ENCODE measurements at places on chromosomes 3 and 15.

GRCh38 chr3:45225465-45226205, 452 bp downstream of the TMEM158 start:
- no peak for DNase-seq

DNA sequence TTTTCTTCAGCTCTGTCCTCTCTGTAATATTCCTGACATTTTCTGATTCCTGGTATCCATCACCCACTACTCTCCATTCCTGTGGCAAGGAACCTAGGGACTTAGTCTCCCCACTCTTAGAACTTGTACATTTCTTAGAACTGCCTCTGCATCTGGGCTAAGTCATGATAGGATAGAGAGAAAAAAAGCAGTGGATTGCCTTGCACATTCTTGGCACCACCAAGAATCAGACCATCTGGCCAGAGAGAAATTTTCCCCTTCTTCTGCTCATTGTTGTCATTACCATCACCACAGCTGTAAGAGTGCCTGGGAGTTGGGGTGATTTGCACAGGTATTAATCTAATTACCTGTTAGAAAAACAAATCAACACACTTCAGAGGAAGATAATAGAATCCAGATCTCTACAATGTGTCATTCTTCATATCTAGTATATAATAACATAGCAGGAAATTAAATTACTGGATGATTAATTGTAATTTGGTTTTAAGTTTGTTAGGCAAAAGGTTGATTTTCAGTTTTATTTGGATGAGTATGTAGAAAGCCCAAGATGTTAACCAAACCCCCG, 264.8 kb upstream of the ZPLD1 start:
- no peak for DNase-seq

- no peak for DNase-seq
Observed at GRCh38 chr3:101010296-101010695, 17.1 kb upstream of the ABI3BP start.

GRCh38 chr3:54307566-54308180, 185.3 kb downstream of the CACNA2D3 start:
- DNase-seq, result no peak

DNA sequence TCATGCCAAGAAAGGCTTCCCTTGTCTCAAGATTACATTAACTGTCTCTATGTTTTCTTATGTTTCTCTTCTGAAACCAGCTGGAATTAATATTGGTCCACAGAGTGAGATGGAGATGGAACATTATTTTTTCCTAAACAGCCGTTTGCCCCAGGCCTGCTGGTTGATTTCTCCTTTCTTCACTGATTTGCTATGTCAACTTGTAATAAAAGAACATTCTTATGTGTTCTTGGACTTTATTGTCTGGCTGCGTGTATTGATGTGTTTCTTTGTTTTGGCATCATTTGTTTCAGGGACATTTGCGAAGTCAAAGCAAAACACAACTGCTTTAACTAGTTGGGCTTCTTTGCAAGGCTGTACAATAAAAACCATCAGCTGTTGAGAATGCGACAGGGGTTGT, 168.5 kb downstream of the FAM43A start:
- no peak for DNase-seq

DNA sequence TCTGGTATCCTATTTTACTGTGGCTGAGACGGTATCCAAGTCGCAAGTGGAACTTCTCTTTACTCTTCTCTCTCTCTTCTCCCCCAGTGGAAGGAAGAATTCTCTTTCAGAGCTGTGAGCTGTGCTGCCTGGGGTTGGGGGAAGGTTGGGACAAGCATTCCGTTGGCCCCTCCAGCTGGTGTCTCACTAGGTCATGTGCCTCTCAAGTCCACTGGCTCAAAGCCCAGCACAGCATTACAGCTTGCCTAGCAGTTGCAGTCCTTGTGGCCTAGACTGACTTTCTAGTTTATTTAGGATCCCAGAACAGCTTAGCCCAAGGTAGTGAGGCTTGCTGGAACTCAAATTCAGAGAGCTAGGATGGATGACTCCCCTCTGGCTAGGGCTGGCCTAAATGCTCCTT, 76.1 kb upstream of the SPATA16 start:
- no peak for DNase-seq

GRCh38 chr3:30124435-30125370, 481.7 kb upstream of the TGFBR2 start:
- no peak for DNase-seq

GRCh38 chr3:161489395-161489794, 7.2 kb upstream of the OTOL1 start:
- no peak for DNase-seq

DNA sequence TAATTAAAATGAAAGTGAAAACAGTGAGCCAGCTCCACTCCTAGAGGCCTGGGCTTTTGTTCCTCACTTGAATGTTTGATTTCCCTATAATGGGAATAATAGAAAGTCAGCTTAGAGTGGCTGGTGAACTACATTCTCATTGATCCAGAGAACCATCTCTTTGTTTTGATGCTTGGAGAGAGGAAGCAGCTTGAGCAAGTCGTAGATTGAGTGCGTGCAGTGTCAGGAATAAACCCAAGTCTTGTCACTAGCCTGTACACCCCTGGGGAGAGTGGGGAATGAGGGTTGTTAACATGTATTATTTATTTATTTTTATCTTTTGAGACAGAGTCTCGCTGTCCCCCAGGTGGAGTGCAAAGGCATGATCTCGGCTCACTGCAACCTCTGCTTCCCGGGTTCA, 885 bp upstream of the LSG1 start:
- DNase-seq, result no peak

- DNase-seq, result no peak
Observed at GRCh38 chr15:41043276-41043951, 72.7 kb downstream of the INO80 start.

DNA sequence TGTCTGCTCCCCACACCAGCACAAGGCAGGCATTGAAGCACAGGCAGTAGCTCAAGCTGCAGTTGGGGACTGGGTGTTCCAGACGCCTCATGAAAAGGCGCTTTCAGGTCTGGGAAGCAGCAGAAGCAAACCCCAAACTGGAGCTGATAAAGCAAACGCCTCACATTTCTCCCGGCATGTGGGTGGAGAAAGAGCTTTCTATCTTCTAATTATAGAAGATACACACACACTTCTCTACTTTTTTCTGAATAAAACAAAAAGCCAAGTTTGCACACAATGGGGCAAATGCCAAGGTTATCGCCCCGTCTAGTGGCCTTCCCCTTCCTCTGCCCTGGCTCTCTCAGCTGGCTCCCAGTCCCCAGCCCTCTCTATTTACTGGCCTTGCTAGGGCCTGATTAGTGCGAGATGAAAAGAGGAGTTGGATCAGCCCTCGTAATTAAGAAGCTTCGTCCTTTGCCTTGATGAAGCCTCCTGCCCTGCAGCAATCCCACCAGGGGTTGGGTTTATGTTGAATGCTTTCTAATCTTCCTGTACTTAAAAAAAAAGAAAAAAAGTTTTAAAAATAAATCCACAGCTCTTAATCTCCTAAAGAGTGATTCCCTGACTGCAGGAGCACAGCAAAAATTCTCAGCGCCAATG, 120.2 kb downstream of the MEGF11 start:
- DNase-seq, result no peak

DNA sequence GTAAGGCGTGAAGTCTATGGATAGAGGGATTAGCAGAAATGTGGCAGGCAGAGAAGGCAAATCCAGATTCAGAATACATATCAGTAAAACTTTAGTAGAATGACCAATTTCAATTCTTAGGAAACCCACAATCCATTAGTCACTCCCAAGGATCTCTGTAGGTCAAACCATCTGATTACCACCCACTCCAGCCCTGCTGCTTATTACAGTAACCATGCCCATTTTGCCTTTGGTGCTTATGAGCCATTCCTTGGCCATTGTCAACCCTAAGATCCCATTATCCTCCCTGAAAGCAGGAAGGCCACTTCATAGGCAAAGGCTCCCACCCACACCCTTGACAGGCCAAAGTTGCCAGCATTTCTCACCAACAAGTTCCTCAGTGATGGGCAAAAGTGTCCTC, 5.1 kb upstream of the KLHL40 start:
- no peak for DNase-seq

Measured in stimulated activated CD8-positive, alpha-beta memory T cell treated with anti-CD3 and anti-CD28 coated beads, Interleukin-7, amount 100 ng/mL, for 24 hours (primary cell).